ENCODE measurements at places on chromosomes 5 and 9.

GRCh38 chr5:25955337-25955736 lies 1083.0 kb downstream of the CDH9 start:
- DNase-seq = no peak

DNA sequence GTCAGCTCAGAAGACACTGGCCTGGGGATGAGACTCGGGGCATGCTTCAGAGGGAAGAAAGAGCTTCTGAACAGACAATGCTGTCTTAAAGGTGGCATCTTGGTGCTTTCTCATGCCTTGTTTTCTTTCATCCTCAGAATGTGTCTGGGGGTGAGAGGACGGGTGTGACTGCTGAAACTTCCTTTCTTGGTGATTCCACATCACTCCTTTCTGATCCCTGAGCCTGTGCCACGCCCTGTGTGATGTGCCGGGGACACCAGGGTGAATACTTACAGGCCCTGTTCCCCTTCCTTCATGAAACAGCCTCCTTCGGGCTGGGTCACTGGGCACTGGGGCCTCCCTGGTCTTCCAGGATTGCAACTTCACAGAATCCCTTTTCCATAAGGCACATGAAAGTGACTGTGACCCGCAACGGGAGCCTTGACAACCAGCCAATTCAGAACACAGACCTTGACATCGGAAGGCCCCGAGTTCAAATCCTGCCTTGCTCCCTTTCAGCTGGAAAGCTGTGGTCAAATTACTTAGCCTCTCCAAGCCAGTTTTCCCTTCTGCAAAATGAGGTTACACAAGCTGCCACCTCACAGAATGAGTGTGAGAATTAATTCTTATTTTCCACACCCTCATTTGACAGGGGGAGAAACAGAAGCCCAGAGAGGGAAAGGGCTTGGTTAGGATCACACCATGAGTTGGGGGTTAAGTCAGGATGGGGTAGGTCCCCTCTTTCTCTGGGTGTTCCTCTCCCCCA lies 44.1 kb upstream of the IL17B start:
- no peak for DNase-seq

DNA sequence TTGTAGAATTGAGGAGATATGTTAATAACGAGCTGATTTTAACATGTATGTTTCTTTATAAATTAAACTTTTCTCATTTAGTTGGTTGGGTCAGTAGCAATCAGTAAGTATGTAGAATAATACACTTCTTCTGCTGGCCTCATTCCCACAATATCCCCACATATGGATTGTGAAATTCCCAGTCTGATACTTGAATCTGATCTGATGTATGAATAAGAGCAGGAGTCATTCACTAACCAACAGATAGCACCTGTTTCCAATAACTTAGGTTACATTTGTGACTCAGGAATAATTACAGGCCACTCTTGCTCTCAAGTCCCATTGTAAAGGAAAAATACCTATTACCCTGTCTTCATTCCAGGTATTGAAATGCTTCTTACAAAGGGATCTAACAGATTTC lies 23.9 kb downstream of the SLC36A1 start:
- DNase-seq = no peak

DNA sequence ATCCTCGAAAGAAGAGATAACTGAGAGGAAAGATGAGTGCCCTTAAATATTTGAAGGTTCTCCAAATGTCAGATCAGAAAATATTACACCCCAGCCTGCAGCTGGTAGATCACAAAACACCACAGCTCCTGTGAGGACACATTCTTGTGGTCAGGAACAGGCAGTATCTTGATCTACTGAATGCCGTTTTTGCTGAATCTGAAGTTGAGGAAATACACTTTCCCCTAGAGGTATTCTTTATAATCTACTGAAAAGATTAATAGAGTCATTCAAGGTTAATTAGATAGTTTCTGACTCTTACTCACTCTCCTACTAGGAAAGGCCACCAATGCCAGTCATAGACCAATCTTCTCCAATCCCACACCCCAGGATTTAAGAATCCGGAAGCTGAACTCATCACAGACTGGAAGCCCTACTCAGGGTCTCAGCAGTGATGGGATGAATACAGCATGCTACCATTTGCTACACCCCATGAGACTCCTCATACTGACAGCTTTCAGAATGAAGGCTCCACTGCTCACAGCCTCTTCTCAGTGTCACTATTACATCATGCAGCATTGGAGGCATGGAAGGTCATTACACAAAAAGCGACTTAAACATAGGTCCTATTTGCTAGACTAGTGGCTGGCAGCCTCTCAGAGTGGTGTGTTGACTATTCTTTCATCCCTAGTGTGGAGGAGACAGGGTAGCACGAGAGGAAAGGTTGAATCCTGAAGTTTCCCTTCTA lies 143.9 kb upstream of the SLC1A3 start:
- no peak for DNase-seq

- DNase-seq = no peak
Observed at GRCh38 chr5:35002459-35002858, 45.3 kb downstream of the AGXT2 start.

DNA sequence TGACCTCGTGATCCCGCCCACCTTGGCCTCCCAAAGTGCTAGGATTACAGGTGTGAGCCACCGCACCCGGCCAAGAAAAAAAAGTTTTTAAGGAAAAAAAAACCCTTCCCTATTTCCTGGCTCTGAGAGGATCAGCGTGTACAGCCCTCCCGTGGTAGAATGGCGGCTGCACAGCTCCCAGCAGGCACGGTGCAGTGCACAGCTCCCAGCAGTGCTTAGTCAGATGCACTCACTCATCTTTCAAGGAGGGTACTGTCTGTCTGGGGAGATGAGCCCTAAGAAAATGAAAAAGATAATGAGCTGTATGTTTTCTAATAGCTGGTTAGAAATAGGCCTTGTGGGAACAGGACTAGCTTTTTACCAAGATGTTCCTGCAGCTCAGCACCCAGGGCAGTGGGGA lies 36.7 kb upstream of the SLC2A8 start:
- DNase-seq = no peak

- no peak for DNase-seq
Observed at GRCh38 chr9:87643778-87644570, 81.9 kb upstream of the CTSL start.
